ENCODE measurements at places on chromosomes 11 and 22.

GRCh38 chr22:42468841-42469240, 36.6 kb upstream of the NFAM1 start:
- no peak for DNase-seq

- DNase-seq = no peak
Measured at GRCh38 chr11:78177216-78177615, 11.2 kb downstream of the KCTD21 start.

GRCh38 chr11:19711911-19712280, 741 bp upstream of the NAV2 start:
- DNase-seq = no peak

- DNase-seq = no peak
Measured at GRCh38 chr11:72452495-72452894, 18.2 kb upstream of the CLPB start.

- no peak for DNase-seq
Measured at GRCh38 chr11:83717537-83717936, 431.4 kb upstream of the CCDC90B start.

DNA sequence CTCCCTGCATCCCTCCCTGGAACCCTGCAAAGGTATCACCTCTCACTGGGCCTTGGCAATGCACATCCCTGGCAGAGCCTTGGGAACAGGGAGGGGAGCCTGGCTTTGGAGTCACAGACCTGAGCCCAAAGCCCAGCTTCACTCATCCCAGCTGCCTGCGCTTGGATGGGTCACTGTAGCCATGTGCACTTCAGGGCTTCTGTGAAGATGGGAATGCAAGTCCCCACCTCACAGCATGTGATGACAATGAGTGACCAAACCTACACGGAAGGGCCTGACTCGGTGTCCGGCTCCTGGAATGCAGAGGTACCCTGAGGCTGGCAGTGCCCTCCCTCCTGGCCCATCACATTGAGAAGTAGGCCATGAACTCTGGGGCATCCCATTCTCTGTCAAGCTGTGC, 22.8 kb upstream of the BAIAP2L2 start:
- DNase-seq = no peak

DNA sequence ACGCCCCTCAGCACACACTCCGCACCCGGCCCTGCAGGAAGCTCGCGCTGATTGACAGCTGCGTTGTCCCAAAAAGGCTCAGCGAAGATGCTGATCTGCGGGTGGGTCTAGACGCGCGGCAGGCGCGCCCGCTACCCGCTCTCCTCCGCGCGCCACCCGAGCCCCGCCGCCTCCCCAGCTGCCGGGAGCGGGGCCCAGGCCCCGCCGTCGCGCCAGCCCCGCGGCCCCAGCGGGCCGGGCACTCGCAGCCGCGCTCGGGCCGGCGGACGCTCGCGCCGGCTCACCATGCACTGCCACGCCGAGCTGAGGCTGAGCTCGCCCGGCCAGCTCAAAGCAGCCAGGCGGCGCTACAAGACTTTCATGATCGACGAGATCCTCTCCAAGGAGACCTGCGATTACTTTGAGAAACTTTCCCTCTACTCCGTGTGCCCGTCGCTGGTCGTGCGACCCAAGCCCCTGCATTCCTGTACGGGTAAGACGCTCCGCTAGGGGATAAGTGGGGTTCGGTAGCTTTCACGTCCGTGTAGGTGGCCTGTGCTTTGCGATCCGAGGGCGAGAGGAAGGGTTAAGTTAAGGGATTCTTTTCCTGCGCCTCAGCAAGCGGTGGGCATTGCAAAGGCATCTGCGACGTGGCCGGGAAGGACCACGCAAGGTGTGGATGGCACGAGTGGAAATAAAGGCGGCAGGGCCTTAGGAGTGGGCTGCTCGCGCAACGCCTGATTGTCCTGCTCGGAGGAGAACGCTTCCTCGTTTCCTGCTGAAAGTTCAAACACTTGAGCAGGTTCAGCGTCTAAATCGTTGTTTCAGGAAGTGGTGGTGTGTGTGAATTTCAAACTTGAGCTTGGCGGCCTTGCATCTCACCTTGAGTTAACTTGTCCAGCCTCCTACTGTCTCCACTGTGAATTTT, at the start of gene BARX2:
Gene BARX2, plus strand, starts transcription at position 98 of the 907 bp plus-strand sequence. Its CDS starts 188 bp downstream, at position 286.
- DNase-seq = peak; percentile 25
